ENCODE measurements at places on chromosomes 11 and 22.

GRCh38 chr11:70473186-70473872 lies 75.0 kb downstream of the CTTN start:
- no peak for DNase-seq

DNA sequence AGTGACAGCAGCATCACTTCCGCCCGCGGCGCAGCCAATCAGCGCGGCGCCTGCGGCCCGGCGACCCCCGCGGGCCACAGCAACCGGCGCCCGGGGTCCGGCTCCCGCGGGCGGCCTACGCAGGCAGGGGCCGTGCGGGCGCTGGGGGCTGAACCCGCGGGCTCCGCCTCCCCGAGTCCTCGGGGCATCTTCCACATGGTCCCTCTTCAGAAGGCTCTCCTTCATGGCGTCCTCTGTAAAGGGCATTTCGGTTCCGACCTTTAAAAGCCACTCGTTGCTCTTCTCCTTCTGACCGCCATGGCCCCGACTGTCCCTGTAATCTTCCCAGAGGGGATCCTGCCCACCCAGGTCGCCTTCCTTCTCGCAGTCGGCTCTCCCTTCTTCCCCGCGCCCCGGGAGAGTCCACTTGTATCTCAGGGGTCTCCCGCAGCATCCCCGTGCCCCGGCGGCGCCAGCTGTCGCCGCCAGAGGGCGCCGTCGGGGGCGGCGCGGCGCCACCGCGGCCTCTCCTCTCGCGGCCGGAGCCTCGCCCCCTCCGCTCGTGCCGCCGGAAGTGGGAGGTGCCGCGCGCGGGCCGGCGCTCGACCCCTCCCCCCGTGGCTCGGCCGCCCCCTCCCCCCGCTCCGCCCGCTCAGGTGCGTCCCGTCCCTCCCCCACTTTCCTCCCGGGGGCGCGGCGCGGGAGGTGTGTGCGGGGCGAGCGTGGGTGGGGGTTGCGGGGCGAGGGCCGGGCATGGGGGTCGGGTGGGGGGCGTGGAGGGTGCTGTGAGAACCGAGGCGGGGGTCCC lies at the start of gene RNF214:
Gene RNF214, plus strand, starts transcription at position 580 of the 787 bp plus-strand sequence. CDS start 1,602 bp downstream, outside the sequence.
- no peak for DNase-seq

DNA sequence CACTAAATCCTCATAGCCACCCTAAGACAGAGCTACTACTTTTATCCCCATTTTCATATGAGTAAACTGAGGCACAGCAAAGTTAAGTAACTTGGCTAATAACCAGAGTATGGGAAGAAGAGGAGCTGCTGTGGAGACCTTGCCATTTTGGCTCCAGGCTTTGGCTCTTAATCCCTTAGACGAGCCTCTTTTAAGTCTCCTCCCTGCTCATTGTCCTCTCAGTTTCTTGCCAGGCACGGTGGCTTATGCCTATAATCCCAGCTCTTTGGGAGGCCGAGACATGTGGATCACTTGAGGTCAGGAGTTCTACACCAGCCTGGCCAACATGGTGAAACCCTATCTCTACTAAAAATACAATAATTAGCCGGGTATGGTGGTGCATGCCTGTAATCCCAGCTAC lies 78.6 kb downstream of the PRR5L start:
- DNase-seq: no peak

DNA sequence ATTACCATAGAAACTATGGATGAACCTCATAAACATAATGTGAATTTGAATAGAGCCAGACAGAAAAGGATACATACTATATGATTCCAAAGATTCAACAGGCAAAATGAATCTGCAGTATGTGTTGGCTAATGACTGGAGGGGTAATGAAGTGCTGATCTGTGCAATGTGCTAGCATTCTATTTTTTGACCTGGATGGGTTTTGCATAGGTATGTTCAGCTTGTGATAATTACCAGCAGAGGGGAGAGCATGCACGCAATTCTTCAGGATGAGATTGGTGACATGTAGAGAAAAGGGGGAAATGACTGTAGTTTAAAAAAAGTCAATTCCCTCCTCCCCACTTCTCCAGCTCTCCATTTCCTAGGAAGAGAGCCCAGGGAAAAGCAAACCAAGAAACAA lies 618 bp upstream of the CCDC81 start:
- DNase-seq: no peak

GRCh38 chr11:17651061-17651460 lies 68.3 kb upstream of the MYOD1 start:
- no peak for DNase-seq

GRCh38 chr11:114386131-114386530 lies 14.2 kb downstream of the C11orf71 start:
- DNase-seq: no peak
